ENCODE measurements at places on chromosomes 11 and 22.
A peak's percentile ranks its signal among the peaks of the same experiment; 100 is the strongest.

DNA sequence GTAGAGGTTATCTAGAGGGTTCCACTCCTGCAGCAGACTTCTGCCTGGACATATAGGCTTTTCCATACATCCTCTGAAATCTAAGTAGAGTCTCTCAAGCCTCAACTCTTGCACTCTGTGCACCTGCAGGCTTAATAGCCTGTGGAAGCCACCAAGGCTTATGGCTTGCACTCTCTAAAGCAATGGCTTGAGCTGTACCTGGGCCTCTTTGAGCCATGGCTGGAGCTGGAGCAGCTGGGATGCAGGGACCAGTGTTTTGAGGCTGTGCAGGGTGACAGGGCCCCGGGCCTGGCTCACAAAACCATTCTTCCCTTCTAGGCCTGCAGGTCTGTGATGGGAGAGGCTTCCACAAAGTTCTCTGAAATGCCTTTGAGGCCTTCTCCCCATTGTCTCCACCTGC is 2.9 kb upstream of the NXPE4 start:
- no peak for DNase-seq

DNA sequence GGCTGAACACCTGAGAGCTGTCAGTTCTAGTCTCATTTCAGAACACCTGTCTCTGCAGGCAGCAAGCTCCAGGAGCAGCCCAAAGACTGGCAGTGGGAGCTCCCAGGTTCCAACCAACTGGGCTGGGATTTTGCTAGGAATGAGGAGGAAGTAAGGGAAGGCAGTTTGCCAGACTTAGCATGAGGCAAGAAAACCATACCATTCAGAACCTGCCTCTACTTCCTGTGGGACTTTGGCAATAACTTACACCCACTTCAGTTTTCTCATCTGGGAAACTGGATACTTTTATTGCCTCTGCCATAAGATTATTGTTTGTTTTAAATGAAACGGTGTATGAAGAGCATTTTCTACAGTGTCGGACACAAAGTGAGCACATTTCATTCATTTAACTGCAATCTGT is 363.7 kb upstream of the ISX start:
- DNase-seq, result no peak

DNA sequence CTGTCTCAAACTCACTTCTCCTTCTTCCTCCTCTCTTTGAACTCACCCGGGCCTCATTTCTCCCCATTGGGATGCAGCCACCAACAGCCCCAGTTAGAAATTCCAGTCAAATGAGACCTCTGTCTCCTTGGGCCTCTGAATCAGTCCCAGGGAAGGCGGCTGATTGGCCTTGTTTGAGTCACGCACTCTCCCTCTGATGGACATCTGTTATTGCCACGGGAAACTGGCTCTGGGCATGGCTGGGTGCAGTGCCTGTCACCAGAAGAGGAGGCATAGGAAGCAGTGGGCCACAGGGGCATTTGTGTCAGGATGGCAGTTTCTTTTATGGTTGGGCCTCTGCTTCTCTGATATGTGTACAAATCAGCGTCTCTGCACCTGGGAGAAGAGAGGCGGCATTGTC is 9.6 kb upstream of the WNT11 start:
- no peak for DNase-seq

GRCh38 chr11:995044-995751 is 41.3 kb downstream of the MUC6 start:
- DNase-seq, result no peak

- no peak for DNase-seq
Measured at GRCh38 chr11:91248199-91248807, 976.3 kb upstream of the FAT3 start.

DNA sequence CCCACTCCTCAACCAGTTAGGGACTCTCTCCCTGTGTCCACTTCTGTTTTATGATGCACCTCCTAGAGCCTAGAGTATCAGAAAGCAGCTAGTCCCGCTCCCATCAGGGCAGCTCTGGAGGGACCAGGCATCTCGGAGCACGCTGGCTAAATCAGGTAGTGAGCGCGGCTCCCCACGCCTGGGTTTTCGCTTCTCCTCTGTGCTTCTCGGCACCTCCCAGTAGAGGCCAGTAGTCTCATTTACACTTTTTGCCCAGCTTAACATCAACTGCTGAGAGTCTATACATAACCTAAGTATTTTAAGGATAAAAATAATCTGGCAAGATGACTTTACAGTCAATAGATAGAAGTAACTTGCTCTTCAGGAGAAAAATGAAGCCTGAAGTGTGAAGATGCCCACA is 473.8 kb downstream of the OPCML start:
- DNase-seq, result no peak

- DNase-seq, result no peak
Measured at GRCh38 chr11:63762654-63763495, 5.7 kb downstream of the ZFTA start.

GRCh38 chr11:106091480-106092123 is 14.1 kb downstream of the AASDHPPT start:
- no peak for DNase-seq

DNA sequence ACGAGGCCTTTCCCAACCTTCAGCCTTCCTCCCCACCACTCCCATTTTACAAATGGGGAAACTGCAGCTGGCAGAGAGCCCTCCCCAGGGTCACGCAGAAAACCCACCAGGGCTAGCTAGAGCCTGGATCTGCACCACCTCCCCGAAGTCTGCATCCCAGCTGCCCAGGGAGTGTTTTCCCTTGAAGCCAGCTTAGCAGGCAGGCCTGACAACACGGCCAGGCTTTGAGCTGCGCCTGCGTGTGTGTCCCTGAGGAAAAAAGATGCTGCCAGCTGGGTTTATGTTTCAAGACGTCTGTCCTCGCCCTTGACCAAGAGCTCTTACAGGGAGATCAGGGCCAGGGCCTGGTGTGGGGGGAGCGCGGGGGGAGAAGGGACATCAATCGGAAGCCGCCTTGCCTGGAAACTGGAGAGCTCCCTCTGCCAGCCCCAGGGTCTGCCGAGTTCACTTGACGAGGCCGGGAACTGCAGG is 20.3 kb downstream of the WNT11 start:
- DNase-seq, result no peak

GRCh38 chr11:22808571-22809197 is 20.9 kb downstream of the SVIP start:
- DNase-seq, result no peak

DNA sequence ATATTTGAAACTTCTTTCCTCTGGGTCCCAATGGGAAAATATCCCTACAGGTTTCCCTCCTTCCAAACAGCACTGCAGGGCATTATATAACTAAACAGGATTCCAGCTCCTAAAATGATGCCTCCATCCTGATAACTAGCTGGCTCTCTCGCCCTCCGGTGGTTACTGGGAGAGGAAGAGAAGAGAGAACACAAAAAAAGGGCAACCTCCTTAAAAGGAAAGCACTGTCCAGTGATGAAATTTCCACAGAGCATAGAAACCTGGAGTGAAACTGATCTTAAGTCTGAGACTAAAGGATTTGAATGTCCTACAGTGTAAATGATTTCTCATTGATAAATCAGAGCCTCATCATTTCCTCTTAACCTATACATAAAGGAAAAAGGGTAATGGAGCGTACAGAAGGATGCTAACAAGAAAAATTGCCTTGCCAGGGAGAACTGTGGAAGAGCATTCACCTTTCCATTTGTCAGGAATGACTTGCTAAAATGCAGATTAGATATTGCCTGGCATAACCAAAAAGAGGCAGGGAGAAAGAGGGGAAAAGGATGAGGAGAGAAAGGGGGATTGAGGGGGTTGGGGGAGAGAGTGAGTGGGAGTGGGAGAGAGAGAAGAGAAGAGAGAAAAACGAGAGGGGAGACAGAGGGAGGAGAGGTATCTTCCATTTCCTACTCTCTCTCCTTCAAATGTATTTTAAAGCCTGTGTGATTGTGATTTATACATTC is 121.3 kb downstream of the APOL5 start:
- DNase-seq, result no peak

GRCh38 chr22:39152511-39153219 is at the start of gene CBX7:
Gene CBX7, minus strand, starts transcription at chr22:39152680. Its CDS starts 236 bp downstream, at chr22:39152444.
- DNase-seq, result peak; percentile 98

- DNase-seq, result peak; percentile 11
Measured at GRCh38 chr11:72589802-72590761, 84.1 kb downstream of the PDE2A start.

DNA sequence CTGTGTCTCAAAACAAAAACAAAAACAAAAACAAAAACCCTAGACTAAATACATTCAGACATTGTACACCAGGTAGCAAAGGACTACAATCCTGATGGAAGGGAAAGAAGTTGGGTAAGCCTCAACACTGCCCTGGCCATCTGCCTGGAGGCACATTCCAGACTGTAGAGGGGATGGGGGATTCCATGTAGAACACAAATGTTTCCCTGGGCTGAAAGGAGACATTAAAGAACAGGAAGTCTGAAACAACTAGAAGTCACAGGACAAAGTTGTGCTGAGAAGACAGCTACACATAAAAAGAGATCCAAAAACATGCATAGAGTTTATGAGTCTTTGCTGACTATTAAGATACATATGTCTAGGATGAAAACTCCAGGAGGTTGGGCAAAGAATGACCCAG is 83.9 kb downstream of the RRAS2 start:
- DNase-seq, result no peak

GRCh38 chr22:25383278-25383820 is 163.9 kb downstream of the CRYBB2 start:
- no peak for DNase-seq

- DNase-seq, result no peak
Measured at GRCh38 chr11:93526346-93526633, 16.9 kb downstream of the SMCO4 start.

GRCh38 chr22:19056951-19057401 is 65.2 kb downstream of the DGCR2 start:
- no peak for DNase-seq

DNA sequence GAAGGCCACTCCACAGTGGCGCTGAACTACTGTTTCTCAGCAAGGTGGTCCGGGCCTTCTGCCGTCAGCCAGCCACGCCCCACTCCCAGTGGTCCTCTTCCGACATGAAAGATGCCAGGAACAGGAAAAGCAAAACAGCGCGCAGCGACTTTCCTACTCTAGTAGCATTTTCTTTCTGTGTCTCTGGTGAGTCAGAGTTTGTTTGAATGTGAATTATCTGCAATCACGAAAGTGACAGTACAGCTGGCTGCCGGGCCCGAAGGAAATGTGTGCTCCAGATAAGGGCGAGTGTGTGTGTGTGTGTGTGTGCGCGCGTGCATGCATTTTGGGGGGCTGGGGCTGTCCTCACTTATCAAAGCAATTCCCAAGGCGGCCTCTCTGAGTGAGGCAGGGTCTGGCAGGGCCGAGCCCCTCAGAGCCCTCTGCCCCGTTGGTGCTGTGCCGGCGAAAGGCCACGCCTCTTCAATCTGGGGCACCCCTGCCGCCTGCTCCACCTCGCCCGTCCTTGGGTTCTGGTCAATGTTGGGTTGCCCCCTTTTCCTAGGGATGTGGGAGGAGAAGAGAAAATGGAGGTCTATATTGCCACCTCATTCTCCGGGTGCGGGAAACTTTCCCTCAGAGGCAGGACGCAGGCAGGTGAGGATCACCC is 288.5 kb downstream of the KIRREL3 start:
- DNase-seq, result no peak

GRCh38 chr11:2293984-2294925 is 7.5 kb downstream of the C11orf21 start:
- no peak for DNase-seq
